Glutamatergic neuron (in vitro differentiated cells): ENCODE measurements at places on chromosomes 16 and 17. TPM values are rescaled to one million over a fixed set of nuclear protein-coding genes. Genes with fewer than 3 reads are reported as not detected.

Gene SERPINF2
- total RNA-seq = 0.37 TPM

Gene SPATA33
- total RNA-seq = 18.0 TPM

Gene HERPUD1
- 160 TPM for total RNA-seq

- peaks cover 12% of the 10 kb centered on the region for H3K4me1 ChIP-seq
- no peak overlapping the region for H3K4me3 ChIP-seq
- H3K27me3 ChIP-seq = no peaks in the 10 kb centered on the region
- no peaks in the 10 kb centered on the region for H3K36me3 ChIP-seq
- DNase-seq = no peak
Measured at GRCh38 chr16:78597809-78598570, 498.5 kb downstream of the WWOX start.

DNA sequence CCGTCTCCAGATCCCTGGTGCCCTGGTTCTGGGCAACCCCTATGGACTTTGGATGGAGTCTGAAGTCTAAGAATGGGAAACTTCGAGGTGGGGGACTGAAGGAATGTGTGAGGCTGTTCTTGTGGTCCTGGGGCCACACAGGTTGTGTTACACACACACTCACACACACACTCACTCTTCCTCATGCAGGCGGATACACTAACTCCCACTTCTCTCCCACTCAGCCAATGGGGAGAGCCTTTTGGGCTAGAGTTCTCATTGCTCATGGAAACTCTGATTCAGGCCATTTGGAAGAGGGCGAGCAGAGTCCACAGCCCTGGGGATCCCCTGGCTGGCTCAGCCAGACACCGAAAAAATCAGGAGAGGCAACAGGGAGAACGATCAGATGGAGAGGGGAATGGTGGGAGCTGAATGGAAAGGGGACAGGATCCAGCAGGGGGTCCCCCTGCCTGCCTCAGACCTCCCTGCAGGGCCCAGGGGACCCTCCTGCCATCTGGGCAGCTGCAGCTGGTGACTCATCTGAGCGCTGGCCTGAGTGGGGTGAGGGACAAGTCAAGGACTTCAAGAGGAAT lies 9.1 kb downstream of the IGFBP4 start:
- H3K36me3 ChIP-seq = no peaks in the 10 kb centered on the region
- DNase-seq = peak; percentile 45
- peaks cover 11% of the 10 kb centered on the region for H3K4me1 ChIP-seq
- H3K27me3 ChIP-seq = peaks cover 2% of the 10 kb centered on the region
- peak overlapping the region; percentile 41 for H3K4me3 ChIP-seq

DNA sequence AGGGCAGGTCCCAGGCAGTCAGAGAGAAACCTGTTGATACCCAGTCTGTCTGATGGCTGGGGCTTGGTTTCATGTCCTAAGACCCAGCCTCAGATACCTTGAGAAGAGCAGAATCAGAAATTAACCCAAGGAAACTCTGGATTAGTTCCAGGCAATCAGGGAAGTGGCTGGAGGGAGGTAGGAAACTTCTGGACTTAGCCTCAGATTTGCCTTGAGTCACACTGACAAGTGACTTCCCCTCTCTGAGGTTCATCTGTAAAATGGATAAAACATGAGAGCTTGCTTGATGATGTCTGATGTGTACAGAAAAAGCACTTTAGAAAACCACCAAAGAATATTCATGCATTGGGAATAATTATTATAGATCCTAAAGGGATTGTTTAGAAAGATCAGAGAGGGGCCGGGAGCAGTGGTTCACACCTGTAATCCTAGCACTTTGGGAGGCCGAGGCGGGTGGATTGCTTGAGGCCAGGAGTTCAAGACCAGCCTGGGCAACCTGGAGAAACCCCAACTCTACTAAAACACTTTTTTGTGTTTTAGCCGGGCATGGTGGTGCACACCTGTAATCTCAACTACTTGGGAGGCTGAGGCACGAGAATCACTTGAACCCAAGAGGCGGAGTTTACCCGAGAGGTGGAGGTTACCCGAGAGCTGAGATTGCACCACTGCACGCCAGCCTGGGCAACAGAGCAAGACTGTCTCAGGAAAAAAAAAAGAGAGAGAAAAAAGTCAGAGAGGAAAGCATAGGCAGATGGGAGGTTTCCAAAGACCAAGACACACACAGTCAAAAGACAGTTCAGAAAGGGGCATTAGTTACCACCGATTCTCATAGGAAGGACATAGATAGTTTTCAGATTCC lies 3.8 kb downstream of the CIITA start:
- H3K4me3 ChIP-seq = no peak overlapping the region
- H3K27me3 ChIP-seq = peaks cover 6% of the 10 kb centered on the region
- no peak overlapping the region for H3K27ac ChIP-seq

GRCh38 chr17:9940841-9941240 lies 35.8 kb upstream of the RCVRN start:
- no peak for DNase-seq
- no peak overlapping the region for H3K27ac ChIP-seq
- no peaks in the 10 kb centered on the region for H3K36me3 ChIP-seq
- H3K4me1 ChIP-seq = peaks cover 13% of the 10 kb centered on the region
- H3K4me3 ChIP-seq = no peak overlapping the region
- H3K27me3 ChIP-seq = peaks cover 7% of the 10 kb centered on the region

- H3K4me3 ChIP-seq = no peak overlapping the region
- peaks cover 56% of the 10 kb centered on the region for H3K4me1 ChIP-seq
- H3K27ac ChIP-seq = peak overlapping the region; percentile 1
- peaks cover 7% of the 10 kb centered on the region for H3K36me3 ChIP-seq
Measured at GRCh38 chr16:12679660-12680272, 123.9 kb downstream of the CPPED1 start.
